Activated T-cell treated with anti-CD3 and anti-CD28 coated beads, Interleukin-2, amount 50 U/mL, for 1 hour (primary cell): ENCODE measurements at places on chromosomes 3 and 15.

- no peak for DNase-seq
Observed at GRCh38 chr3:85533586-85533985, 574.8 kb downstream of the CADM2 start.

DNA sequence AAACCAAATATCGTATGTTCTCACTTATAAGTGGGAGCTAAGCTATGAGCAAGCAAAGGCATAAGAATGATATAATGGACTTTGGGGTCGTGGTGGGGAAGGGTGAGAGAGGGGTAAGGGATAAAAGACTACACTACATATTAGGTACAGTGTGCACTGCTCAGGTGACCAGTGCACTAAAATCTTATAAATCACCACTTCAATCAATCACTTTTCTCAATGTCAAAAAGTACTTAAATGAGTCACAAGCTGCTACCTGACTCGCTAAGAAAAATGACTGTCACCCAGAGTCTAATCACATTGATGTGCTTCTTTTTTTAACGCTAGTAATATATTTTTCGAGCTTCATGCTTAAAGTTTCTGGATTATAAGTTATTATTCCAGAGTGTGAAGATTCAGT is 95.5 kb downstream of the CBLB start:
- no peak for DNase-seq

GRCh38 chr3:40337136-40338108 is 27.9 kb downstream of the EIF1B start:
- DNase-seq = no peak

- no peak for DNase-seq
Observed at GRCh38 chr3:128710816-128711433, 15.1 kb upstream of the RAB7A start.

DNA sequence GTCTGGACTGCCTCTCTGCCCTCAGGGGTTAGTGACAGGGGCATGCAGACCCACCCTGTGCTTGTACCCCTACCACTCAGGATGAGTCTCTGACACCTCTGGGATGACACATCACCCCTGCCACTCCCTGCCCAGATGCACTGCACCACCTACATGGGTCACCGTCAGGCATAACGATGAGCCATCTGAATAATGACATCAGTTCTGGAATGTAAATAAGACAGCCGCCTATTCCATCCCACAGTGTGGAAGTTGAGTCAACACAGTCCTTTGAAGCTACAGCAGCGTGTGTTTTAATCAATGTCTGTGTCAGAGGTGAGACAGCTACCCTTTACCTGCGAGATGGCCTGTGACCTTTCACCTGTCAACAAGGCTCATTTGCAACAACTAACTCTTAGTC is 268.7 kb upstream of the ARRDC4 start:
- no peak for DNase-seq

DNA sequence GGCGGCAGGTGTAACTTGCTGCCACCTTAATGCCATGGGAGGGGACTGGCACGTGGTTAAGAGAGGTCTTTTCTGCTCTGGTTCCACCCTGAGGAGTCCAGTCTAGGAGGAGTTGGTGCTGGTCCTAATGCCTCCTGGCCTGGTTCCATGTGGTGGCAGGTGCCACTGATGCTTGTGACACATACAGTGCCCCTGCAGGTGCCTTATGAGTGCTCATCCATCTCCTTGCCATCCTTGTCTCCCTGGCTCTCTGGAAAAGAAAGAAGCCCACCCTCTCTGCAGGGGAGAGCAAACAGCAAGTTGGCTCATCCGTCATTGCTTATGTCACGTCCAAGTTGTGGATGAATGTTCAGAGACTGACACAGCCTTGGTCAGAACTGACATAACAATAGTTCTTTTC is 175.8 kb upstream of the DPH6 start:
- no peak for DNase-seq

- no peak for DNase-seq
Observed at GRCh38 chr3:166444336-166444735, 607.1 kb upstream of the BCHE start.

DNA sequence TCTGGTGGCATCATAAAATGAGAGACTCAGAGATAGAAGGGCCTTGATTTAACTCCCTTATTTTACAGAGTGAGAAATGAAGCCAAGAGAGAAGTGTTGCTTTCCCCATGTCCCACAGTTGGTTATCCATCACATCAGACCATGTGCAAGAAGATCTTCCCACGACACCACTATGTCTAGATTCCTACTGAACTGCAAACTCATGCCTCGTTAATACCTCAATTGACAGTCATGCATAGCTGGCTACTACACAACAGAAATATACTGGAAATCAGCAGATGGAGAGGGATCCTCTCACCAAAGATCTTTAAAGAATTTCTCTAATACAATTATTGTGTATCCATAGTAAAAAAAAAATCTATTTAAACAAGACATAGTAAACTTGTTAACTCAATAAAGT is 33.3 kb downstream of the PEAK1 start:
- DNase-seq = no peak

DNA sequence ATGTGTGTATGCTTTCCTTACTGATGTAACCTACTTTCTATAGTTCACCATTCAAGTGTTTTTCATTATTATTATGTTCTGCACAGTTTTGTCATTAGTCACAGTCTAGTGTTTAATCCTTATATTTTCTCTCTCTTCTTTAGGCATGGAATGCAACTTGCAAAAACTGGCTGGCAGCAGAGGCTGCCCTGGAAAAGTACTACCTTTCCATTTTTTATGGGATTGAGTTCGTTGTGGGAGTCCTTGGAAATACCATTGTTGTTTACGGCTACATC is 6.9 kb downstream of the SUCNR1 start:
- DNase-seq = no peak

DNA sequence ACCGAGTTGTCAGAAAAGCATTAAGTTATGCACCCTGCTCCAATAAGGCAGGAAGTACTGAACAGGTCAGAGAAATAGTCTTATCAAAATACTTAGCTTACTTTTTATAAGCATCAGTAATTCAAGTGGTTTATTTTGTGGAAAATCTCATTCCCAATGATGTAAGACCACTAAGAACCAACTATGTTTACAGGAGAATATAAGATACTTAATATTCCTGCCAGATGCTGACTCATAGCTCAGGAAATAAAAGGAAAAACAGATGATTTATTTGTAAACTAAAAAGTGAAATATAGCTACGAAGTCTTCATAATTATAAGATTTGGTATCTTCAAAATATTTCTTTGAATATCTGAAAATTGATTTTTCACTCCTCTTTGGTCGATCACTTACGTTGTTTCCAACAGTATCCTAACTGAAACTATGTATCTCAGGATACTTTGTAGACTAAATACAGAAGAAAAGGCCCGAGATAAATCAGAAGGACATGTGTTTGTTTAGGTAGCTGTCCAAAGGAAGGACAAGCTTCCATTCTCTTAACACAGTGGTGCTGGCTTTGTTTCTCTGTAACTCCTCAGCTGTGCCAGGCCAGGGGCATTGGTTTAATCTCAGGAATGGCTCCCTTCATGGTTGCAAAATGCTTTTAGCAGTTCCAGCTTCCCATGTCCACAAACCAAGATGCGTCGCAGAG is 295.8 kb downstream of the GBE1 start:
- no peak for DNase-seq

DNA sequence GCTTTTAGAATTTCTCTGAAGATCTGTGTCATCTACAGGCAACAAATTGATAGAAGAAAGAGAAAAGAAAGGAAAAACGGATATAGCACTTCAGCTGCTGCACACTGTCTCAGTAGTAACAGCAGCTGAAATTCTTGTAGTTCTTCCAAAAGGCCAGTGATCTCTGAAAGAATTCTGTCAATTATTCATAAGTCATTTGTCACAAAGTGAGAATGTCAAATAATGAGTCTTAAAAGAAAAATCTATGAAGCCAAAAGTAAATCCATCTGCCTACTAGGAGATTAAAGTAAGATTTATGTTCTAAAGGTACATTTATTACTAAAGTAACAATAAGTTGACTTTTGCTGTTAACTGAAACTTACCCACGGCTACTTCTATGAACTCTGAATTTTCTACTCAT is 24.6 kb downstream of the IFT80 start:
- DNase-seq = no peak
